NCI-H460 (cell line): ENCODE measurements at places on chromosomes 5 and 9. TPM values are rescaled to one million over a fixed set of nuclear protein-coding genes. Genes with fewer than 3 reads are reported as not detected.

- DNase-seq = no peak
These were observed 2.3 kb upstream of the IL17B start for GRCh38 chr5:149381261-149381985.

GRCh38 chr5:158023266-158023665 is 164.3 kb upstream of the CLINT1 start:
- no peak for DNase-seq

DNA sequence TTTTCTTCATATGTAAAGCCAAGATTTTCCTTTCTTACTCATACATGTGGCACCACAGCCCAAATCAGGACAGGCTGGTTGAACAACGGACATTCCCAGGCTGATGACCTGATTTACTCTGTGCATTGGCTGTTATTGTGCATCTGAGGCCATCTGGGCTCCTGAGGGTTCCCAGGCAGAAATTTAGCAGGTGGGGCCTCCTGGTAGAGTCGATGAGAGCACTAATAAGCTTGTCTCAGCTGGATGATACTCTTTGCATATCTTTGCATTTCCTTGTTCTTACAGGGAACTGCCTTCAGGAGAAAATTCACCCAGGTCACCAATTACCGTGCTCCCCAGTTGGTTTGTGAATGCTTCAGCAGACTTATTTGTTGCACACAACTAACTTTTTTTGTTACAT is 605.1 kb downstream of the ELAVL2 start:
- DNase-seq = no peak

DNA sequence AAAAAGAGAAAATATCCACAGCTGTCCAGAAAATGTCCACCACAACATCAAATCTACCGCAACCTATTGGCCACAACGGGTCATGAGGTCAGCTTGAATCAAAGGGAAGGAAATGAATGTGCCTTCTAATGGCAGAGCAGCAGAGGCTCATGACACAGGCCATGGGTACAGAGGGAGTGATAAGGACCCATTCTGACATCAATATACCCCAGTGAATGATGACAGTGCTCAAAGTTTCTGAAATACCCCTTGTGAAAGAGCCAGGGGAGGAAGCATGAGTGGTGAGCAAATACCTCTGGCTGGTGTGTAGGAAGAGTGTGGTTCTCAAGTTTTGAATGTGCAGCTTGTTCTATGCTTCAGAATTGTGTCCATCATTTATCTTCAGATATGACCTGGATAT is 348.2 kb downstream of the IRX1 start:
- no peak for DNase-seq

DNA sequence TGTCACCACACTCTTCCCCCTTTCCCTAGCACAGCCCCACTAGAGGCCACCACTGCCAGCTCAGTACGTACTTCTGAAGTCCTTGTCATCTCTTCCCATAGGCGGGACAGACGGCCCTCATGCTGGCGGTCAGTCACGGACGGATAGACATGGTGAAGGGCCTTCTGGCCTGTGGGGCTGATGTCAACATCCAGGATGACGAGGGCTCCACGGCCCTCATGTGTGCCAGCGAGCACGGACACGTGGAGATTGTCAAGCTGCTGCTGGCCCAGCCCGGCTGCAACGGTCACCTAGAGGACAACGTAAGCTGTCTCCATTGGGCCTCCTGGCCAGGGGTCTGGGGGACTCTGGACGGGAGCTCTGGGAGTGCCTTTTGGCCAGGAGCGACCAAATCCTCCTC is 99.4 kb upstream of the DMRT1 start:
- DNase-seq = no peak

DNA sequence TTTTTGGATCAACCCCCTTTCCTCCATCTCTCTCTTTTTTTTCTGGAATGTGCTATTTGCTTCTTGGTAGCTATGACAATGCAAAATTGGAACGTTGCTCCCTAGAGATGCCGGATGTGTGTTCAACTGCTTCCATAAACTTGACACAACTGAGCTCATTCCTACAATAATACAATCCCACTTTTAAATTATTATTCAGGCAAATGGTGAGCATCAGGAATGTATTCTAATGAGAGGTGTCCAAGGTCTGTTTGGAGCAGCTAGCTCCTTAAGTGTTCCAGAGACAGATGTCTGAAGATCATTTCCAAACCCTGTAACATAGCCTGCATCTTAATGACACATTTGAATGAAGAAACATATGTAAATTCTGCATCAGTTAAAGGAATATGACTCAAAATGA is 518.4 kb downstream of the TAF11L14 start:
- DNase-seq = no peak

- DNase-seq = peak; percentile 53
These were observed 37.4 kb downstream of the PIK3R1 start for GRCh38 chr5:68252673-68253623.

- DNase-seq = no peak
These were observed 5.6 kb upstream of the C5 start for GRCh38 chr9:121055642-121056143.

GRCh38 chr5:168013546-168013945 is 277.9 kb upstream of the WWC1 start:
- no peak for DNase-seq

DNA sequence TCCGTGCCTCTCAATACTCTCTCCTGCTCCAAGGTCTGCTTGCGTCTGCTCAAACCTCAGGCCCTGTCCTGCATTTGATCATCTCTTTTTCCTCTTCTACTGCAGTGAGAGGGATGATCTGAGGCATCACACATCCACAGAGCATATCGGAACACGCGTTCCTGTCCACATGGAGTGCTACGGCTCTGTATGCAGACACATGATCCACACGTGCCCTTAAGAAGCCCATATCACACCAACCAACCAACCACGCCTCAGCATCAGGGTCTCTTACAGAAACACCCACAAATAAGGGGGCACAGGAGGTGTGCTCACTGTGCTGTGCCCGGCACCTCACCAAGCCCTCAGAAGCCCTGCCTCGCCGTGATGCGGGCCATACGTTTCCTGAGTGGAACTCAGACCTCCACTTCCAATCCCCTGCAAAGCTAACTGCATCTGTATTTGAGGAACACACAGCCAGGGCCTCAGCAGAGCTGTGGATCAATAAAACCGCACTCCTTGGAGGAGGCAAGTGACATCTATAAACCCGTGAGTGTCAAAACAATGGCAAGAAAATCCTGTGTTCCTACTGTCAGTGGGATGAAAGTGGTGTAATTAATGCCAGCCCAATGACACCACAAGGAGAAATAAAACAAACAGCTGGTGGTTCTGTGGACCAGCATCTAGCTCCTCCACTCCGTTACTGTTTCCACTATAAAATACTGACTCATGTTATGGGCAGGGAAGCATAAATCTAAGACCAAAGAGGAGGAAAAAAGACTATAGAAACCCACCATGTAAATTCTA is 40.4 kb downstream of the AK8 start:
- no peak for DNase-seq

GRCh38 chr9:80867731-80868130 is 821.6 kb downstream of the TLE1 start:
- no peak for DNase-seq

DNA sequence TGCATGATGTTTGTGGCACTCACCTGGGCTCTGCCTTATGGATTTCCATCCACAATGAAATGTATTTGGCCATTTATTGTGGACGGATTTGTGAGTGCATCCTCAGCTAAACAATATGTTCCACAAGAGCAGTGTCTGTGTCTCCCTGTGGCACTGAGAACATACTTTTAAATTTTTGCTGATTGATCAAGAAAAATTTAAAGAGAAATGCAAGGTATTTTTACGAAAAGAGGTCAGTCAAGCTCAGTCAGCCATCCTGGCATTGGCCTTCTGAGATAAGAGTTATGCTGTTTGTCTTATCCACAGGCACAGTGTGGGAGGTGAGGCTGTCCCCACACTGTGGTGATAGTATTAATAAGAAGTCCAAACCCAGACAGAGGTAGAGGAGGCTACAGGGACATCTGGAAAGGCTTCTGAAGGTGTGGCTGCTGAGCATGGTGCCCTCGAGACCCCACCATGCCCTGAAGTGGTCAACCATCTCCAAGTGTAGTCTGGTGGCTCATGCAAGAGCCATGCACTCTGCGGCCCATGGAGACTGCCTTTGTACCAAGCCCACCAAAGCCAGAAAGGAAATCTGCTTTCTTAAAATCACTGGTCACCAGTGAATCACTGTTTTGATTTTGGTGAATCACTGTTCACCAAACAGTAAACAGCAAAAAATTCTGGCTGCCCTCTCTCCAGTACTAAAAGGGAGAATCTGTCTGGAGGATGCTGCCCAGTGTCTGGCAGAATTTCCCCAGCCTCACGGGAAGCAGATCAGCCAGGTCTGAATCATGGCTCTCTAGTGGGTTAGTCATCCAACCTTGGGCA is 28.8 kb downstream of the SPOCK1 start:
- DNase-seq = peak; percentile 41

DNA sequence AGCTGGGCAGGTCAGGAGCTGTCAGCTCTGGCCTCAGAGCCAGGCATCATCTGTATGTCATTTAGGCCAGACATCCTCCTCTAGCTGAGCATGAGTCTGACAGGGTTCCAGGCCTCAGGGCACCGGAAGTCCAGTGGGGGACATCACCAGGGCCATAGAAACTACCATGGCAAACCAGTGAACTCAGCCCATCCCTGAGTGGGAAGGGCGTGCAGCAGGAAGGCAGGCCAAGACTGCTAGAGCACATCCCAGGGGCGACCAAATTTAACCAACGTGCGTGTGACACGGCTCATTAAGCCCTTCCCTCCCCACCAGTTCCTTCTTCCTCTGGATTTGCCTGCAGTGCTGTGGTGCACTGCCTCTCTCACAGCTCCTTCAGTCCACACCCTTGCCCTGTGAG is 75.9 kb downstream of the COL27A1 start:
- no peak for DNase-seq

GRCh38 chr5:67262206-67262605 is 65.6 kb upstream of the CD180 start:
- DNase-seq = no peak

DNA sequence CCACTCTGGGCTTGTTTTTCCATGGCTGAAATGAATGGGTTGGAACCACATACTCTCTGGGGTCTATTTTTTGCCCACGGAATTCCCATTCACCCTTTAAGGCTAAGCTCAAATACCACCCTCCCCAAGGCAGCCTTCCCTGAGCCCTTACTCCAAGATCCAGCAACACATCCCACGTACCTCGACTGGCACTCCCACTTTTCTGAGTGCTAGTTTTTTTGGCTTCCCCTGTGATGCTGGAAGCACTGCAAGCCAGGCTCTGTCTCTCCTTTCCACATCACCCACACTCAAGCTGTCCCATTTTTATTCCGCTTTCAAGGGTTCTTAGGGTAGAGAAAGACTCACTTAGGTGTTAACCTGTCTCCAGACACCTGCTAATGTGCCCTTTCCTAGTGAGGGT is 6.0 kb downstream of the ST6GALNAC6 start:
- no peak for DNase-seq

DNA sequence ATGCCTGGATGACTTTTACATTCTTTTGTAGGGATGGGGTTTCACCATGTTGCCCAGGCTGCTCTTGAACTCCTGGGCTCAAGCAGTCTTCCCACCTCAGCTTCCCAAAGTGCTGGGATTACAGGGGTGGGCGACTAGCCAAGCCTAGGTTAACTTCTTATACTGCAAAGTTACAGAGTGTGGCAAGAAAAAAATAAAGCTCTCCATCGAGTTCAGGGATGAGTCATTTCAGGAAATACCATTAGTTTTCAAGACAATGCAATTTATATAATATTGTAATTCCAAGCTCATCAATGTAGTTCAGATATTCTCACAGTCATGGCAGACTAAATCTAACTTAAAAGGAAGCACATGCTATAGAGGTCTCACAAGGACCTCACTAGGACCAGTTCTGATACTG is 11.5 kb upstream of the ABO start:
- DNase-seq = no peak

- no peak for DNase-seq
These were observed 339.3 kb downstream of the SLIT3 start for GRCh38 chr5:168961681-168962080.

GRCh38 chr9:127726871-127727270 is 8.2 kb downstream of the TOR2A start:
- DNase-seq = no peak

- no peak for DNase-seq
These were observed 103.9 kb downstream of the ESM1 start for GRCh38 chr5:54881286-54882005.

- no peak for DNase-seq
These were observed 237.9 kb downstream of the IRX1 start for GRCh38 chr5:3833566-3833965.

DNA sequence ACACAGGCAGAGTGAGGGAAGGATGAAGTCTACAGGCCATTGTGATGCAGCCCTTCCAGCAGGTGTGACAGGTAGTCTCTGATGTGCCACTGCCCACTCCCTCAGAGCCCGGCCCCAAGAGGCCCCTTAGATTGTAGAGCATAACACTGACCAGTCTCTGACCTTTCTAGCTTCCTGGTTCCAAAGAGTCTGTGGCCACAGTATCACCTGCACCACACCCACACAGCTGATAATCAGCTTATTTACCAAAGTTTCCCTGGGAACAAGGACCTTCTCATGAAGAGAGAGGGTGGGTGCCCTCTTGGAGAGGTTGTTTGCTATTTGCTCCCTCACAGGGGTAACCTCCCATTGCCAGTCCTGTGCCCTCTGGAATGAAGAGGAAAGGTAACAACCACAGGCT is 11.0 kb upstream of the ACER2 start:
- DNase-seq = no peak

DNA sequence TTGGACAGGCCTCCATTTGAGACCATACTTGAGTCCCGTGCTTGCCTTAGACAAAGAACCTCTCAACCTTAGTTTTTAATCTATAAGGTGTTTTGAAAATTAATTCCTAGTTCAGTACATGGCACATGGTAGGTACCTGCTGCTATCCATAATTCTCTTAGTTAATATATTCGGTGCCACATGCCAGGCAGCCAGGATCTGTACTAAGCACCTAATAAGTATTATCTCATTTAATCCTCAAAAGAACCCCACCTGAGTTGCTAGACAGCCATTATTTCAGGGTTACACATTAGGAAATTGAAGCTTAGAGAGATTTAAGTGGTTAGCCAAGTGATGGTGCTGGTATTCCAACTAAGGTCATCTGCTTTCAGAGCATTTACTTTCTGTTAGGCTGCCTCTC is 29.9 kb downstream of the NSD1 start:
- no peak for DNase-seq

DNA sequence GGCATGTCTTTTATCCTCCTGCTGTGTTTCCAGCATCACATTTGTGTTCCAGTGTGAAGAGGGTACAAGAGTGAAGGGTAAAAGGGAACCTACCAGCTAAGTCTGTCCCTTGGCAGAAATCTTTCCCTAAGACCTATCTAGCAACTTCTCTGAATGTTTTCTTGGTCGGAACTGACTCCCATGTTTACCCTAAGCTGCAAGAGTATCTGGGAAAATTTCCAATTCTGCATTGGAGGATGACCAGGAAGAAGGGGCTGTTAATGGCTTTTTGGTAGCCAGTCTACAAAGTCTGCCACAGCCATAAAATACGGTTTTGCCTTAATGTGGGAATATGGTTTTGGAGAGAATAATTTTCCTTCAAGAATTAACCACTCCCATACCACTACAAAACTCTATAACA is 75.1 kb downstream of the MAST4 start:
- DNase-seq = no peak

PCDHA3 gene
- total RNA-seq = not detected in 2 replicates

SLC35D2 gene
- total RNA-seq = 34.1 and 35.1 TPM in 2 replicates

TAF1L gene
- not detected in 2 replicates for total RNA-seq

PLK2 gene
- 186 and 202 TPM in 2 replicates for total RNA-seq

ZNG1C gene
- 50.9 and 54.8 TPM in 2 replicates for total RNA-seq

CCDC107 gene
- total RNA-seq = 6.3 and 8.4 TPM in 2 replicates

SLC6A7 gene
- total RNA-seq = 1.6 TPM in 2 replicates

BTNL3 gene
- not detected in 2 replicates for total RNA-seq

SYK gene
- total RNA-seq = 0.02 TPM in 1 of 2 replicates, not detected in the other

SCGB3A2 gene
- total RNA-seq = not detected in 2 replicates

BNC2 gene
- 5.7 and 5.8 TPM in 2 replicates for total RNA-seq

GPX8 gene
- total RNA-seq = 61.1 and 65.0 TPM in 2 replicates

SH3GL2 gene
- 0.15 TPM in 1 of 2 replicates, not detected in the other for total RNA-seq

SPAG8 gene
- 0.14 and 0.47 TPM in 2 replicates for total RNA-seq

SPINK7 gene
- not detected in 2 replicates for total RNA-seq

LOX gene
- 0.29 and 0.30 TPM in 2 replicates for total RNA-seq
